Stimulated activated CD4-positive, alpha-beta T cell treated with anti-CD3 and anti-CD28 coated beads, Interleukin-12 subunit alpha, Interleukin-12 subunit beta, amount 100 ng/mL, for 48 hours (primary cell): ENCODE measurements at places on chromosomes 6 and 20.

GRCh38 chr6:132902901-132903300, 88.5 kb downstream of the RPS12 start:
- DNase-seq = no peak

GRCh38 chr20:60941379-60941778, 310.7 kb upstream of the CDH4 start:
- DNase-seq = no peak

GRCh38 chr6:167590193-167590592, 236.5 kb upstream of the AFDN start:
- no peak for DNase-seq

GRCh38 chr6:79812195-79812594, 135.2 kb downstream of the ELOVL4 start:
- DNase-seq = no peak

- DNase-seq = no peak
Measured at GRCh38 chr6:110878751-110879522, 4.4 kb downstream of the AMD1 start.

GRCh38 chr20:22503577-22503976, 80.8 kb downstream of the FOXA2 start:
- no peak for DNase-seq

GRCh38 chr6:166850677-166851076, 105.7 kb downstream of the RNASET2 start:
- DNase-seq = no peak

GRCh38 chr20:7415427-7415826, 524.8 kb downstream of the HAO1 start:
- DNase-seq = no peak

DNA sequence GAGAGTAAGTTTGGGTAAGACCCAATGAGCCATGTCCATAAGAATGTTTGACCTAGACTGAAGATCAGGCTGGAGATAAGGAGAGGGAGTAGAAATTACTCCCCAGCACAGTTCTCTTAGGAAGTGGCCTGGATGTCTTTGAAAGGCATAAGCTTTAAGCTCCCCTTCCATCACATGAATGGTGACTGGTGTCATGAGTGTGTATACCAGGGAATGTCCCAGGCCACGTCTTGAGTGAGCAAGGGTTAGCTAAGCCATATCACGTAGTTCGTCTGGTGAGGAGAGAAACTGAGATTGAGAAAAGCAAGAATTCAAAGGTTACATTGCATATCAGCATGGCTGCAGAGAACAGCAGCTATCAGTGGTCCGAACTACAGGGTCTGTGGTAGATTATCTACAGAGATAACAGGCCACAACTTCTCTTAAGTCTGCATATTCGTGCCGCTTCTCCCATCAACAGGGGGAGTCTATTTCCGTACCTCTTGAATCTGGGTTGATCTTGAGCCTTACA, 60.1 kb upstream of the BMP2 start:
- DNase-seq = no peak

DNA sequence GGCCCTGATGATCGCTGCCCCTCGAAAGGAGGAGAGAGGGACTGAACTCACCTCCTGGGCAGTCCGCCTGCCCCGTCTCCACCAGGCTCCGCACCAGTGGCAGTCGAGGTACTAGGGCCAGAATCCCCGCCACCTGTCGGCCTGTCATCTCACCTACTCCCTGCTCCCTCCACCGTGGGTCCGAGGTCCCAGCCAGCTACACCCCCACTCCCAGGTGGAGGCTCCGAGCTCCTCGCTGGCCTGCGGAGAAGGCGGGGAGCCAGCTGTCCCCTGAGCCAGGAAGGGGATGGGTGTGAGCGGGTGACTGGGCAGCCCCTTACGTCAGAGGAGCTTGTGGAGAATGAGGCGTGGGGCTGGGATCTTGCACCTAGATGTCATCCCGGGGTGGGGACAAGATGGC, 1066.5 kb upstream of the MANEA start:
- DNase-seq = no peak

GRCh38 chr6:159397753-159398152, 228.6 kb downstream of the FNDC1 start:
- DNase-seq = no peak

- no peak for DNase-seq
Measured at GRCh38 chr6:41204156-41204555, 3.2 kb upstream of the TREML2 start.

DNA sequence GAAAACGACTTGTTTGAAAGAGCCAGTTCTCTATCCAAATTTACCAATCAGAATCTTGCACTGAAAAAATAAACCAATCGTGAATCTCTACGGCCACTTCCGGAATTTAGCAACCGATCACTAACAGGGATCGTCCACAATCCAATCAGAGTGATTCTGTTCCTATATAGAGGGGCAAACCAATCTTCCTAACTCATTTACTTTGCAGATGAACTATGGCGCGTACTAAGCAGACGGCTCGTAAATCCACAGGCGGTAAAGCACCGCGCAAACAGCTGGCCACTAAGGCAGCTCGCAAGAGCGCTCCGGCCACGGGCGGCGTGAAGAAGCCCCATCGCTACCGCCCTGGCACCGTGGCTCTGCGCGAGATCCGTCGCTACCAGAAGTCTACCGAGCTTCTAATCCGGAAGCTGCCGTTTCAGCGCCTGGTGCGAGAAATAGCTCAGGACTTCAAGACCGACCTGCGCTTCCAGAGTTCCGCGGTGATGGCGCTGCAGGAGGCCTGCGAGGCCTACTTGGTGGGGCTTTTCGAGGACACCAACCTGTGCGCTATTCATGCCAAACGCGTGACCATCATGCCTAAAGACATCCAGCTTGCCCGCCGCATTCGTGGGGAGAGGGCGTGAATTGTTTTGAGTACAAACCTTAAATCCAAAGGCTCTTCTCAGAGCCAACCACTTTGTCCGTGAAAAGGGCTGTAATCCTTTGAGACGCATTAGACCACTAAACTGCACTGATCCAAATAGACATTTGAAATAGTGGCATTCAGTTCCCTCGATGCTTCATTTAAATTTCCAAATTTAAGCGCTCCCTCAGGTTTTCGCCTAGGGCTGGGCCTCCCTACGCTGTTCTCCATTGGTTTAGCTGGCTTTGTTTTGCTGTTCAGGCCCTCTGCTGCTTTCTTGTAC, 138.0 kb downstream of the HFE start:
- no peak for DNase-seq

- no peak for DNase-seq
Measured at GRCh38 chr6:73978330-73978729, 282.3 kb downstream of the CD109 start.

DNA sequence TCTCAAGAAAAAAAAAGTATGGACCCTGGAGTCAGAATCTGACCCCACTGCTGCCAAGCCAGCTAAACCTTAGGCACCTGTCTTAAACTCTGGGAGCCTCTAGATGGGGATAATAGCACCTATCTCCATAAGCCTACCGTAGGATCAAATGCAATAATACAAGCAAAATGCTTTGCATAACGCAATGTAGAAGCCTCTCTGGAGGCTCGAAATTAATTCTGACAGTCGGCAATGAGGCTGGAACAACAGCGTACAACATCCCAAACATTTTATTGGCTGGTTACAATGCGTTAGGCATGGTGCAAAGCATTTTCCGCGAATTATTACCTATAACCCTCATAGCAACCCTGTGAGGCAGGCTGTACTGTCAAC, 521 bp downstream of the CDK5RAP1 start:
- no peak for DNase-seq

DNA sequence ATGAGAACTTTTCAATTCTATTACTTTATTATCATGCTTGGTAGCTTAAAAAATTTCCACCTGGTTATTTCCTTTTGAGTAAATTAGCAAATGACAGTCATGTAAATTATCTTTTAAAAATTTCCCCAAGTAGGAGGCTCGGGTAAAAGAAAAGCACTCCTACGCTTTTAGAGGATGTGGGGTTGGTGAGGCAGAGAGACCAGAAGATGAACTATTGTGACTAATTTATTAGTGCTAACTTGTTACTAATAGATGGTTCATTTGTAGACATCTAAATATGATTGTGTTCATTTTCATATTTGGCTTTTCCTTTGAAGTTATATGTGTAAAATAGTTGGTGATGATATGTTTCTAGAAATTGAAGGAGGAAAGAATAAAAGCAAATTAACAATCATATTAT, 27.0 kb downstream of the ZNF292 start:
- no peak for DNase-seq

DNA sequence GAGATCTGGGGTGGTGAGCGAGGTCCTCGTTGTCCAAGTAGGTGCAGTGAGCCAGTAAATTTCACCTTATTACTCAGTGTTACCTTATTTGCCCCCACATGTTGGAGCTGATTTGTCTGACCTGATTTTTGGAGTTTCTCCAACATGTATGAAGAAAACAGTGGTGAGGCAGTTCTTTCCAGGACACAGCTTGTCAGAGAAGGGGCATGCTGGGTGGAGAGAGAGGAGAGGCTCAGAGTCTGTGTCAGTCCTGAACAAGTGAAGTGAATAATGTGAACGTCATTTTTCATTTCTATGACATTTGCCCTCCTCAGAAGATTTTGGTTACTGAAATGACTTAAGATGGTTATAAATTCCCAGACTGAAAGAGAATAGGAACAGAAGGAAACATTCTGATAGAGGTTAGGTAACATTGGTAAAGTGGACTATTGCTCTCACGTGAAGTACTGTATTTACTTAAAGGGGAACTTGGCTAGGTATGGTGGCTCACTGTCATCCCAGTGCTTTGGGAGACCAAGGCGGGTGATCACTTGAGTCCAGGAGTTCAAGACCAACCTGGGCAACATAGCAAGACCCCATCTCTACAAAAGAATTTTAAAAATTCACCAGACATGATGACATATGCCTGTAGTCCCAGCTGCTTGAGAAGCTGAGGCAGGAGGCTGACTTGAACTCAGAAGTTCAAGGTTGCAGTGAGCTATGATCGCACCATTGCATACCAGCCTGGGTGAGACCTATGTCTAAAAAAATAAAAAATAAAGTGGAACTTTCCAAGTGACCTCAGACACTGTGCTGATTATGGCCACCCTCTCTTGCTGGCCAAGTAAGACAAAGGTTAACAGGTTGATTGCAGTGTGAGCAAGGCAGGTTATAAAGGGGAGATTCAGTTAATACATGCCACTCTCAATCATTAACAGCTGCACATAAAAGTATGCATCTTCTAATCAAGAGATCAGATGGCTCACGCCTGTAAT, 184.3 kb downstream of the EDN1 start:
- no peak for DNase-seq

DNA sequence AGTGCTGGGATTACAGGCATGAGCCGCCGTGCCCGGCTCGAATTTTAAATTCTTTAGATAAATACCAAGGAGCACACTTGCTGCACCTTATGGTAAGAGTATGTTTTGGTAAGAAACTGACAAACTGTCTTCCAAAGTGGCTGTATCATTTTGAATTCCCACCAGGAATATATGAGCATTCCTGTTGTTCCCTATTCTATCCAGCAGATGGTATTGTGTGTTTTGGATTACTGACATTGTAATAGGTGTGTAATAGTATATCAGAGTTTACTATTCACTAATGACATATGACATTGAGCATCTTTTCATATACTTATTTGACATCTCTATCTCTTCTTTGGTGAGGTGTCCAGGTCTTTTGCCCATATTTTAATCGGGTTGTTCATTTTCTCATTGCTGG, 40.5 kb downstream of the TGM6 start:
- no peak for DNase-seq

- no peak for DNase-seq
Measured at GRCh38 chr6:15088904-15089568, 156.8 kb upstream of the JARID2 start.

- no peak for DNase-seq
Measured at GRCh38 chr6:27183060-27183832, 64.3 kb upstream of the PRSS16 start.

- no peak for DNase-seq
Measured at GRCh38 chr6:64238071-64238470, 602.5 kb downstream of the PHF3 start.

DNA sequence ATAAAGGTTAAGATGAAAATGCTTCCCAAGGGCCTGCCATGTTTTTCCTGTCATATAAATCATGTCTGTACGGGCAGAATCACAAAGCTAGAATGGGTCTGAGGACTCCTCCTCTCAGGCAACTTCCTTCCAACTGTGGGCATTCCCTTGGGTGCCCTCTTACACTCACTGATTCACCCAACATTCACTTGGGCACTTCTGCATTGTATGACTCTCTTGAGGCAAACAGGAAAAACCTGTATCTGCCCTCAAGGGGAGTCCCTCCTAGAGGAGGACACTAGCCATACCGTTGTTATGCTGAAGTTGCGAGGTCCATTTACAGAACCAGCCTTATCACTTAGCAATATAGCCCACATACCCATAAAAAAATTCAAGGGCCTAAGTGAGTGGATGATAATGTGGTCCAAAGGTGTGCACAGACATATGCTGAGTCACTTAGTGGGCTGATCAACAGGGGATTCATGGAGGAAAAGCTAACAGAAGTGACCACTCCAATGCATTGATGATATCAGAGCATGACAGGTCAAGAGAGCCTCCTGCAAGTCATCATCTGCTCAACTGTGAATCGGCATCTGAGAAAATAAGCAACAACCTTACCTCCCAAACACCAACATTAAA, 131.1 kb downstream of the ATXN1 start:
- no peak for DNase-seq

GRCh38 chr20:13865791-13866351, 81.0 kb downstream of the NDUFAF5 start:
- DNase-seq = no peak

DNA sequence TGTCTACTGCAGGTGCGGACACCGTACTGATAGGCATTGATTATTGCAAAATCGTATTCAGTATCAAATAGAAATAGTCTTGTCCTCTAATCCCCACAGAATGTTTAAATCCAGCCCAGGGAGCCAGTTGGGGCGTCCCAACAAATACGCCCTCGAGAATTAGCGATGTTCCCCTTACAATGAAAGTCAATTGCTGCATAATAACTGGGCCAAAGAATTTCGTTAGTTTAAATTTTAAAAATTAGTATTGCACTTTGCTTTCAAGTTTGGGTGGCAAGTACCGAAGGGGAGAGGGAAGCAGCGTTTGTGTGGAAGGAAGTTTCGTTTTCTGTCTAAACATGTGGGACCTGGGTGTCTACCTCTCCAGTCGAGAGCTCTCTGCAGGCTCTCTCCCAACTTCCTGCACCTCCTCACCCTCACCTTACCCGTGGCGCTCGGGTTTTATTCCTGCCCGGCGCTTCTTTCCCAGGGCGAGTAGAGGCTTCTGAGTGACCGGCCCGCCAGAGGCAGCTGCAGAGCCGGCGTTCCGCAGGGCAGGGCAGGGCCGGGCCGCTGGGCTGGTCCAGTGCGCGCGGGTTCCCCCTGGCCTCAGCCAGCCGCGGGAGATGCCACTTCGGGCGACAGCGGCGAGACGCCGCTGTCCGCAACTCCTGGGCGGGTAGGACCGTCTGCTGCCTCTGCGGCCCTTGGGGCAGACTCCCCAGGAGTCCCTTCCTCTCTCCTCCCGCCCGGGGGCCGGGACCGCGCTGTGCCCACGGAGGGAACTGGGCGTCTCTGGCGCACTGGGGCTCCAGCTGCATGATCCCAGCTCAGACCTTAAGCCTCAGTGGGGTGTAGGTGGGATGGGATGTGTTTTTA, 862 bp upstream of the TFAP2C start:
- no peak for DNase-seq

DNA sequence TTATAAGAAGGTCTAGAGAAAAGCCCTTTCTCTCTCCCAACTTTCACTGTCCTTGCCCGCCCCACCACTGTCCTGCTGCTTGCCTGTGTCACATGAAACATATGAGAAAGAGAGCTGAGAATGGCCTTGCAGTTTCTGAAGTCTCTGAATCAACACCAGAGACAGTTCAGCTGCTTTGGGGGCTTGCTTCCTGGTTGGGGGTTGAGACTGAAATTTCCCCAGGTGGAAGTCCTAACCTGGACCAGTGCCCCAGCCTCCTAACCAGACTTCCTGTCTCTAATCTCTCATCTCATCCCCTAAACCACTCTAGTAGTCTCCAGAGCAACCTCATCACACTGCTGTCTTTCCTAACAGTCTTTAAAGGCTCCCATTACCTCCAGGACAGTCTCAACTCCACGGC, 10.7 kb downstream of the TRAM2 start:
- no peak for DNase-seq
